Daoy (cell line): ENCODE measurements at places on chromosomes 5 and 9. TPM values are rescaled to one million over a fixed set of nuclear protein-coding genes. Genes with fewer than 3 reads are reported as not detected.

The TRAF1 gene
- 8.1 and 11.6 TPM in 2 replicates for total RNA-seq

- no peak for DNase-seq
Measured at GRCh38 chr5:113119246-113119924, 142.8 kb downstream of the DCP2 start.

- DNase-seq: no peak
Measured at GRCh38 chr5:157284458-157285212, 18.7 kb downstream of the CYFIP2 start.

The PTGES gene
- total RNA-seq: 3.9 and 4.5 TPM in 2 replicates
